AG10803 (cell line): ENCODE measurements at places on chromosomes 7 and 10.
A peak's percentile ranks its signal among the peaks of the same experiment; 100 is the strongest.

GRCh38 chr10:74968667-74969061 is 142.3 kb downstream of the KAT6B start:
- no peak for DNase-seq

DNA sequence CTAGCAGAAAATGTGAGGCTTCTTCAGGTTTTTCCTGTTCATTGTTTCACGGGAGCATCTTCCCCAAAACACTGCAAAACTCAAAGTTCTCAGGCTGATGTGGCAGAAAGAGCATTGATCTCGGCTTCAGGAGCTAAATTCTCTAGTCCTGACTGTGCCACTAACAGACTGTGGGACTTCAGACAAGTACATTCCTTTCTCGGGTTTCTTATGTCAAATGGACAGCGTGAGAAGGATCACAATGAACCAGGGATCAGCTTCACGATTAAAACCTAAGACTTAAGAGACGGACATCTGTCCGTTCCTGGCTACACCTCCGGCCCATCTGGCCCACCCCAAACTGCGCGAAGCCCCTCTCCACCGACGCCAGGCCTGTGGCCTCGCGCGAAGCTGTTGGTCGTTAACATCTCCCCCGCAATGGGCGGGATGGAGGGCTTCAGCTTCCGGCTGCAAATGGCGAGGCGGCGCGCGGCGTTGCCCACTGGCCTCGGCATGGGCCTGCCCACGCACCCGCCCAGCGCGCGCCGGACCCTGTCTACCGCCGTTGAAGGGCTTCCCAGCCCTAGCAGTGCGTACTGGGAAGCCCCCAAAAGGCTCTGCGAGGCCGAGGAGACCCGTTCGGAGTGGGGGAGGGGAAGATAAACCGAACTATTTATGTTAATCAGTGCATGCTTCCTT is 549 bp upstream of the DDX50 start:
- peak; percentile 81 for DNase-seq

DNA sequence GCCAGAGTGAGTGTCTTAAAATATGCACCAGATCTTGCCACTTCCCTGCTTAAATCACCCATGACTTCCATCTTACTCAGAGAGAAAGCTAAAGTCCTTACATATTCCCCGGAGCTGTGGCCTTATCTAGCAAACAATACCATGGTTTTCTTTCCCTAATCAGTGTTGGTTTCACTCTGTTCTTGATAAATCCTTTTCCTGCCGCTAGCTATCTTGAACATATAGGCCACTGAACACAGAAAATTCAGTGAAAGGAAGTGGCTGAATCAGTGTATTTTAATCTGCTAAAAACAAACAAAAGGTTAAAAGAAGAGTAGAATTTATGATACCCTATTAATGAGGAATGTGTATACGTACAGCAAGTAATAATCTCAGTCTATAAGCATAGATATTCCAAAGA is 42.0 kb upstream of the JAZF1 start:
- DNase-seq: no peak

DNA sequence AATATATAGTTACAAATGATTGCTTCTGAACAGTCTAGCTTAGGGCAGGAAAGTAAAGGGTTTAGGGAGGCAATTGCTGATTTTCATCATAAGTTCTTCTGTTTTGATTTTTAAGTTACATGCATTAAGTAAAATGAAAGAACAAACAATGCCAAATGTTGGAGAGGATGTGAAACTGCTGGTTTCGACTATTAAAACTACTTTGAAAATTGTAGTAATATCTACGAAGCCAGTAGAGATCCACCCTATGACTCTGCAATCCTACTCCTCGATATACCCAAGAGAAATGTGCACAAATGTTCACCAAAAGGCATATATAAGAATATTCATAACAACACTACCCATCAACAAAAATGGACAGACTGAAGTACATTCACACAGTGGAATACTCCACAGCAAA is 24.3 kb downstream of the PDZD8 start:
- DNase-seq: no peak

GRCh38 chr7:36916619-36917018 is 192.3 kb upstream of the AOAH start:
- no peak for DNase-seq

DNA sequence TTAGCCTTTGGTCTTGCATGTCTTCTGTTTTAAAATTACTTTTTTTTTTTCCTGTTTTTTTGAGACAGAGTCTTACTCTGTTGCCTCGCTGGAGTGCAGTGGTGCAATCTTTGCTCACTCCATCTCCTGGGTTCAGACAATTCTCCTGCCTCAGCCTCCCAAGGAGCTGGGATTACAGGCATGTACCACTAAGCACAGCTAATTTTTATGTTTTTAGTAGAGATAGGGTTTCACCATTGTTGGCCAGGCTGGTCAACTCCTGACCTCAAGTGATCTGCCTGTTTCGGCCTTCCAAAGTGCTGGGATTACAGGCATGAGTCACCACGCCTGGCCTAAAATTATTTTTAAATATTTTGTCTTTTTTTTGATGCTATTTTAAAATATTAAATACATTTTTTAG is 38.5 kb downstream of the MLLT10 start:
- peak; percentile 67 for DNase-seq

GRCh38 chr7:1284743-1285458 is 52.2 kb downstream of the UNCX start:
- DNase-seq: no peak

GRCh38 chr7:152608208-152608607 is 67.7 kb downstream of the XRCC2 start:
- no peak for DNase-seq

DNA sequence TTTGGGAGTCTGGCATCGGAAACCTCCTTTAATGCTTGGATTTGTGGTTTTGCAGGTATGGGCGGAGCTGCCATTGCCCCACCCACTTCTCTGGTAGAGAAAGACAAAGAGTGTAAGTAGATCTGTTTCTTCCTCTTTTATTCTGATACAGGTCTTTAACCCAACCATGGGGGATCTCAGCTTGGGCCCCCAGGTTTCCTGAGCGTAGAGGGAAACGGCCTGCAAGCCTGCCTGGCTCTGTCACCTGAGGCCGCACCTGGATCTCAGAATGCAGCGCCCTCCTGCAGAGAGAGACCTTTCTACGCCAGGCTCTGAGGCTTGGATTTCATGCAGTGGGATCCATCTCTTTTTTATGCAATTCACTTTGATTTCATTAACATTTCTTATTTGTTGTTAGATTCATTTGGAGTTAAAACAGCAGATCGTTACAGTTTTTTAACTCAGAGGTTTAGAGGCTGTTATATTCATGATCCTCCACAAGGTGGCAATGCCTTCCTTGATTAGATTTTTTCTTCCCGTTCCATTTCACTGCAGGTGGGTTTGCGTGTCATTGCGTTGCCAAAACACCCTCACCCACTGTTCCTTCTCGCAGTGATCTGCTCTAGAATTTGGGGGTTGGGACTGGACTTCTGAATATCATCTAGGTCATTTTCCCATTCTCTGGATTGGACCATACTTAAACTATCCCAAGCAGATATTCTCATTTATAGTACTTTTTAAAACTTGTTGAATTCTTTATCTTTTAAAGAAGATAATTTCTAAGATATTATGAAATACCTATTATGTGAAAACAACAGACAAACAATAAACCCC is 20.0 kb downstream of the RBM17 start:
- DNase-seq: peak; percentile 46

- DNase-seq: no peak
Observed at GRCh38 chr10:30991647-30992011, 40.0 kb downstream of the ZNF438 start.

DNA sequence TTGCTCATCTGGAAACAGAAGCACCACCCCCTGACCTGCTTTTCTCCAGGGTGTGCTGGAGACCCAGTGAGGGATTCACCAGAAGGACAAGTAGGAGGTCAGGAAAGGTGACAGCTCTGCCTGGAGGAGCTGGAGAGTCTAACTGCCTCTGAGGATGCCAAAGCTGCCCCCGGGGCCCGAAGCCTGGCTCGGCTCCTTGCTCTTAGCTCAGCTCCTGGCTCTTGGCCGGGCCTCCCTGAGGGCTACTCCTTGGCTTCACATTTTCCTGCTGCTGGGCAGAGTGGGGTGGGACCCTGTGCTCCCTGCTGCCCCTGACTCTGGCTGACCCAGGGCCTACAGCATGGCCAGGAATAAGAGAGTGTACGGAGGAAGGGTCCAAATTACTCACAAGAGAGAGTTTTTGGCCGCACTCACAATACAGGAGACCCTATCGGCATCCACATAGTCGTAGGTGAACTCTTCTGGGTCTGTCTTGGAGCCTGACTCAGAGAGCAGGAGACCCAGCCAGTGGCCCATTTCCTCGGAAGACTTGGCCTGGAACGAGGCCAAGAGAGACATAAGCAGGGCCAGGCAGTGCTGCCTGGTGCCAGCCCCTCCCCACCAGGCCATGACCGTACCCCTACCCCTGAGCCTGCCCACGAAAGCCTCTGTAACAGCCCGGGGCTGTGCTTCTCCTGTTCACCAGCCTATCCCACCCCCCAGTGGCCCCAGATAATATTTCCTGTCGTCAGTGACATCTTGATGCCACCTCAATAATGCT is 63.1 kb downstream of the VWA2 start:
- DNase-seq: no peak

GRCh38 chr10:4742217-4742616 is 83.8 kb upstream of the AKR1E2 start:
- DNase-seq: no peak

DNA sequence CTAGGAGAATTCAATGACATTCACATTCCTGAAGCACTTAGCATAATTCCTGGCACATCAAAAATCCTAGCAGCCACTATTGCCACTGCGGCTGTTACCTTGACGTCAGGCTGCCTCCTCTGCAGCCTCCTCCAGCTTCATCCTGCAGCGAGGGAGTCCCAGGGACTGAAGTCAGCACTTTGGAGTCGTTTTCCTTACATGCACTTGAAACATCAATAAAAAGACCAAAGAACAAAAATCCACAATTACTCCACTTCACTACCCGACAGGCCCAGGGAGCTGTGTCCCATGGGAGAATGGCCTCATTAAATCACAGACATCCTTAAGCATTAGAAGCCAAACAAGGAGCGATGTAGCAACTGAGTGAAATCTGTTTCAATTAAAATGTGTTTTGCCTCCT is 48.6 kb upstream of the NANOS1 start:
- DNase-seq: peak; percentile 28

- DNase-seq: no peak
Observed at GRCh38 chr7:126608339-126608776, 644.4 kb downstream of the GRM8 start.
